Stimulated activated CD4-positive, alpha-beta T cell treated with anti-CD3 and anti-CD28 coated beads, Interleukin-1b, Interleukin-23, amount 100 ng/mL, for 1 hour (primary cell): ENCODE measurements at places on chromosomes 11 and 22.

GRCh38 chr22:35217527-35217926, 39.8 kb upstream of the HMGXB4 start:
- DNase-seq, result no peak

GRCh38 chr11:133269267-133269666, 263.0 kb downstream of the OPCML start:
- DNase-seq, result no peak

- DNase-seq, result no peak
These were observed 289.7 kb upstream of the ARHGAP42 start for GRCh38 chr11:100397401-100397800.

DNA sequence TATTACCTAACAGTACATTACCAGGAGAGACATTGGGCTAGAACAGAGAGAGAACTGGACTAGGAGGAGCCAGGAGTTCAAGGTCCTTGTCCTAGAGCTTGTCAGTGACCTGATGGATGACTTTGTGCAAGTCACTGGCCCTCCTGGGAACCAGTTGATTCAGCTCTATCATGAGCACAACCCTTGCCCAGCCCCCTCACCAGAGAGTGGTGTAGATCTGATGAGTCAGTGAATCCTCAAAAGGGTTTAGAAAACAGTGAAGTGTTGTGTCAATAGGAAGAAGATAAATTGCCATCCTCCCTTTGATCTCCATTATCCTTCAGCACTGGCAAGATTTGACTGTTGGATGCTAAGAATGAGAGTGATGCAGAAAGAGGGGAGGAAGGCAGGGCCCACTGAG, 24.3 kb downstream of the NEU3 start:
- DNase-seq, result no peak

GRCh38 chr11:61893981-61894380, 2.6 kb upstream of the FADS3 start:
- DNase-seq, result no peak

DNA sequence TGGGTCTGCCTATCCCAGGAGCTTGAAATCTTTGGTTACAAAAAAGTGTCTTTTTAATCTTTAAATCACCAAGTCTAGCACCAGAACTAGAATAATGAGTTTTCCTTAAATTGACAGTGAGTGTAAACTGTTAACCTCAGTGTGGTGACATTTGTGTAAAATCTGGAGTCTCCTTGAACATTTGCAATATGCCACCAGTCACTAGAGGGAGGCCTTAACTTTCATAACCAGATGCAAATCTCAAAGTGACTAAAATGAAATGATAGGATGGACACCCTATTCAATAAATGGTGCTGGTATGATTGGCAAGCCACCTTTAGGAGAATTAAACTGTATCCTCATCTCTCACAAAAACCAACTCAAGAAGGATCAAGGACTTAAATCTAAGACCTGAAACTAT, 8.3 kb upstream of the SCGB1D2 start:
- DNase-seq, result no peak

DNA sequence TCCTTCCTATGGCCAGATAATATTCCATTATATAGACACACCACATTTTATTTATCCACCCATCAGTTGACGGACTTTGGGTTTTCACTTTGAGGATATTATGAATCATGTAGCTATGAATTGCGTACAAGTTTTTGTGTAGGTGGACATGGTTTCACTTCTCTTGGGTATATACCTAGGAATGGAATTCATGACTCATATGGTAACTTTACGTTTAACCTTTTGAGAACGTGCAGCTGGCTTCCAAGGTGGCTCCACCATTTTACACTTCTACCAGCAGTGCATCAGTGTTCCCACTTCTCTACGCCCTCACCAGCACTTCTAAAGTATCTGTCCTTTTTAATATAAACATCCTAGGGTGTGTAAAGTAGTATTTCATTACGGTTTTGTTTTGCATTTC, 112.0 kb downstream of the PLEKHA7 start:
- DNase-seq, result no peak

- DNase-seq, result no peak
These were observed 16.8 kb downstream of the TPST2 start for GRCh38 chr22:26573026-26573662.

DNA sequence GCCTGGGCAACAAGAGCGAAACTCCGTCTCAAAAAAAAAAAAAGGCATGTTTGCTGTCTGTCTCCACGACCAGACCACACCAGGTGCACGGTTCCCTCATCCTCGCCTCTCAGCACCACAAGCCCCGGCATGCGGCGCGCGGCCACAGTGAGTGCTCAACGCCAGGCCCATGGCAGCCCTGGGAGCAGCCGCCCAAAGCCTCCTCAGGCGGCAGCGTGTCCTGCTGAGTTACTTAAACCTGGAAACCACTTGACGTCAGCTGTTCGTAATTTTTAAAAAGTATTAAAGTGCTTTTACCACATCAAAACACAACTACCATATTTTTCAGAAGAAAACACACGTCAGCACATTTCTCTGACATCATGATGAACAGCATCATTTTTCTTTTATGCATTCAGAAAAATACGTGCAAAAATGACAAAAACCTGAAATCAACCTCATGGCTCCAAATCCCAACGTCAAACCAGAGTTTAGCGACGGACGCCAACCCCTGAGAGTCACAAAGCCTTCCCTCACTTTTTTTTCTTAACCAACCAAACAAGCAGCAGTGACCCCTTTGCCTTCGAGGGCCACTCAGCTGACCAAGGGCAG, 2.1 kb downstream of the DEAF1 start:
- no peak for DNase-seq

- DNase-seq, result no peak
These were observed 3.0 kb upstream of the SIGIRR start for GRCh38 chr11:417652-418342.

DNA sequence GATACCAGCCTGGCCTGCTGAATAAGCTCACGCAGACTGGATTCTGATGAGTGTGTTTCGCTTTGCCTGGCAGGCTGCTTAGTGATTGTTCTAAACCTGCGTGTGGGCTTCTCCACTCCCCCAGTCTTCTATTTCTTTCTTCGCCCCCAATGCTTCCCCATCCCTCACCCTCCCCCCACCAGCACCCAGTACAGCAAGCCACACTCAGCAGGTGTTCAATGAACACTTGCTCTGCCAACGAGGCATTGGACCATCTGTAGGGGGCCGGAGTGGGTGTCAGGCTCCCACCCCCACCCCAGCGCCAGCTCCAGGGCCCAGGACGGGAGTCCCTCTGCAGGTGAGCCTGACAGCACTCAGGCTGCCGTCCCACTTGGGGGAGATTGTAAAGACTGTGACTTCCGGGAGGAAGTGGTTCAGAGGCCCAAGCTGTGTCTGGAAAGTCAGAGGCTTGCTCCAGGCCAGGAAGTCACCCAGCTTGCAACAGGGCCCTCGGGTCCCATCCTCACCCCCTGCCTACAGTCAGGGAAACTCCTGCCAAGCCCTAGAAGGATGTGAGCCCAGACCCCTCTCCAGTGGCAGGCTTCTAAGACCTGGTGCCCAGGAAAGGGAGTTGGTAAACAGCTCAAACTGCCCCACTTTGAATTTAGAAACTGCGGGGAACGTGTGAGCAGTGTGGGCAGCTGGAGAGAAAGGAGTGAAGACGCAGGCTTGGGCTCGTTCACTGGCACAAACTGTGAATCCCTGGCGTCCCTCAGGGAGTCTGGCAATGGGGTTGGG, 66.3 kb upstream of the PRDM11 start:
- no peak for DNase-seq

GRCh38 chr11:18001191-18001590, 11.7 kb downstream of the SERGEF start:
- DNase-seq, result no peak
